ENCODE measurements at places on chromosomes 5 and 9.

DNA sequence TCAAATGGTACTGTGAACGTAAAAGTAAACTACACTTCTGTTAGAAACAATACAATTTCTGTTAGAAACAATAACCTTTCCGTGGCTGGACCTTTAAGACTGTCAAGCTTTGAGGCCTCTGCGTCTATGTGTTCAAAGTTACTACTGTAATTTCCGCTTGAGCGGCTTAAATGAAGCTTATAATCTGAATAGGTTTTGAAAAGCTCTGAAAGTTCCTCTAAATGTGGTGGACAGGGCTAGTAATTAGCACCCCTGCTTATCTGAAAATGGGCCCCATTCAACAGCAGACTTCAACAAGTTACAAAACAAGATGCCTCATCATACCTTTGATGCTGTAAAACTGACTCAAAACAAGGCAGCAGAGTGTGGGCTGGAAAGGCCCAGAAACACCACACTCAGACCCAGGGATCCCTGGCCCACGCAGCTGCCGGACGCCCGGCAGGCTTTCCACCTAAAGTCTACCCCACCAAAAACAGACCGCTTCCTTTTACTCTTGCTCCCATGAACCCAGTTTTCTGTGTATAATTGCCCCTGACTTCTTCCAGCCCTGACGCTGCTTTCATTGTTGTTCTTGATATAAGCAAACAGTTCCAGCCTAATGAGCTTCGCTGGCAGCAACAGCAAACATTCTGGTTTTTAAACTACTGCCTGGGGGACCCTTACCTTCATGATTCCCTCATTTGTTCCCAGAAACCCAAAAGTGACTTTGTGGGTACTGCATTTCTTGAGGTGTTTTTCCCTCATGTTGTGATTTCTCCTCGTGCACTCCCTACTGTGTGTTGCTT lies 66.7 kb downstream of the TLE1 start:
- no peak for DNase-seq

GRCh38 chr5:57491369-57491965 lies 8.9 kb upstream of the ACTBL2 start:
- DNase-seq = no peak

DNA sequence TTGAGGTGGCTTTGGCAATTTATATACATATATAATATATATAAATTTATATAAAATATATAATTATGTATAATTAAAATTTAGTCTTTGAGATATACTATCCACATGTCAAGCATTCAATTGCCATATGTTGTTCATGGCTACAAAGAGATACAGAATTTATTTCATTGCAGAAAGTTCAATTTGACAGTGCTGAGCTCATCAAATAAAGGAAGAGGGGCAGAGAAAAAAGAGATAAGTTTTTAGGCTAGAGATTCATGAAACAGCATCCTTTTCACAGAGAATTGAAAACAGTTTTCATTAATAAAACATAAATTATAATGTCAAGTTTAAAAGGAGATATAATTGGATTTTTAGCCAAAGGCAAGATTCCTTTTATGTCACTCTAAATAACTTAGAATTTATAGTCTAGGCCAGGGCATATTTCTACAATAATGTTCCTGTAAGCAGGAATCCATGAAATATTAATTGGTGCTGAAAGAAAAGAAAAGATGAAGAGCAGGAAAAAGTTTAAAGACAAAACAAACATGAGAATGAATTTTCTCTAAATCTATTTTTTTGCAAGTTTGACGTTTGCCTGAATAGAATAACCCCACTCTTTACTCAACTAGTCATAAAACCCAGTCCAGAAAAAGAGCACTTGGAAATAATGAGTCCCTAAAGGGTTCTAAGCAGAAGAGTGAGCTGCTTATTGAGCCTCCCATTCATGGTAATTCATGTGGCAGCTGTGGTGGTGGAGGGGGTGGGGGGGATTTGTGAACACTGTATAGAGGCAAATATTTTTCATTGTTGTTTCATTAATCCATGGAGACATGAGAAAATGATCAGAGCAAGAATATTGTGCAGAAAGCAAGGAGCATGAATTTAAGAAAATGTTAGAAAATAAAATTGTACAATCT lies 1279.5 kb downstream of the CDH12 start:
- no peak for DNase-seq

DNA sequence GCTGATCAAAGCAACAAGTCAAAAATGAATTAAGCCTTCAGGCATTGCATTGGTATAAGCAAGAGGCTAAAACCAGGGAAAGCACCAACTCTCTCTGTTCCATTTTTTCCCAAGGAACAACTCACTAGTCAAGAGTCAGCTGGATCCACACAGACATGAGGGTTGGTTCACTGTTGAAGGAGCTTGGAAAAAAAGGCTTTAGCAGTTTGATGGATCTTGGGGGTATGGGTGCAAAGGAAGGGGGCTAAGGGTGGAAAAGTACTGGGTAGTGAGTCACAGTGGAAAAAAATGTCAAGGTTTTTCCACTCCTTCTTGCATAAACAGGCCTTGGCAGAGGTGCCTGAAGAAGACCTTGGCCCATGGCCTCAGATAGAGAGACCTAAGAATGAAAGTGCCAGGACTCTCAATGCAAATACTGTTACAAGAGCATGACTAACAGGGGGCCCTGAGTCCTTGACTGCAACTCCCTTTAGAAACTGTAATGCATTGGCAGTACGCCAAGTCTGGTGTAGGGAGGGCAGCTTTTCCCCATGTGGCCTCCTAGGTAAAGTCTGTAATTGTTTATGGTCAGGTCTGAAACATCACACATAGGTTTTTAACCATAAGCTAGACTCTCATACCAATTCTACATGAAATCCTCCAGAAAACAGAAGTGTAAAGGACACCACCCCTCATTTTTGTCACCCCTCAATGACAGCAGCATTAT lies 23.7 kb downstream of the ACTL7A start:
- peak; percentile 38 for DNase-seq

- DNase-seq = no peak
Measured at GRCh38 chr9:130298662-130299279, 33.2 kb downstream of the HMCN2 start.

DNA sequence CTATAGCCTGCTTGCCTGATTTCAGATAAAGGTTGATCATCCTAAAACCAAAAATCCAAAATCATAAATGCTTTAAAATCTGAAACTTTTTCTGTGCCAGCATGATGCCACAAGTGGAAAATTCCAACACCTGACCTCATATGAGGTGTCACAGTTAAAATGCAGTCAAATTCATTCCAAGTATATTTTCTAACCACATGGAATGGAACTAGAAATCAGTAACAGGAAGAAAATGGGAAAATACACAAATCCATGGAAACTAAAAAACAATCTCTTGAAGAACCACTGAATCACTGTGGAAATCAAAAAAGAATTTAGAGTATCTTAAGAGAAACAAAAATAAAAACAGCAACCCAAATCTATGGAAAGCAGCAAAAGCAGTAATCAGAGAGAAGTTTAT lies 297.5 kb upstream of the COX7C start:
- no peak for DNase-seq

GRCh38 chr5:111427762-111428161 lies 84.6 kb downstream of the STARD4 start:
- DNase-seq = no peak

GRCh38 chr5:95995962-95996489 lies 34.4 kb upstream of the ELL2 start:
- DNase-seq = no peak

DNA sequence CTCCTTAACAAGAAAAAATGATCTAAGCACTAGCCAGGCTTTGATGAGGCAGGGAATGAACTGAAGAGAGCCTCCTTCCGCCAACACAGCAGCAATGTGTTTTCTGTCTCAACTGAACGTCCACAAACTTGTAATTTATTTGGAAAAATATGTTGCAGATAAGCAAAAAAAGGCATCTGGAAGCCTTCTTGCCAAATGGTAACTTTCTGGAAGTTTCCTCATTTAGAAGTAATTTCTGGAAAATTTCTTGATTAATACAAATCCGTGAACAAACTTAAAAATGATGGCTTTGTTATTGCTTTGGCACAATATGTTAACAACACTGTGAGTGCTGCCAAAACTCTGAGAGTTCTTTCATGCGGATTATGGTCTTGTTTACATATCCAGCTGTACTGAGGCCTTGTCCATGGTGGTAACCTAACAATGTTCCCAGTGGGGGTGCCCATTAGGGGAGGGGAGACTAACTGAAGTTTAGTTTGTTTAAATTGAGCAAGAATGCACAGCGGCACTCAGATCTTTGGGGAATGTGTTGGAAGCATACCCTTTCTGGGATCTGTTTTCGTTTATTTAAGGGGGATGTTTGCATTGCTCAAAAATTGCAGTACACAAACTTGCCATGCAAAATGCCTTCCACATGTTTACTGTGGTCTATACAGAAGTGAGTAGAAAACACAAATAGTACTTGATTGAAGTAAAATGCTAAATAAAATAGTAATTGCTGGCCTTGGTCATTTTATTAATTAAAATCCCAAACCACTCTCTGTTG lies 334.7 kb downstream of the NR2F1-AS1 start:
- no peak for DNase-seq

GRCh38 chr5:14250748-14251701 lies 107.9 kb downstream of the TRIO start:
- no peak for DNase-seq

DNA sequence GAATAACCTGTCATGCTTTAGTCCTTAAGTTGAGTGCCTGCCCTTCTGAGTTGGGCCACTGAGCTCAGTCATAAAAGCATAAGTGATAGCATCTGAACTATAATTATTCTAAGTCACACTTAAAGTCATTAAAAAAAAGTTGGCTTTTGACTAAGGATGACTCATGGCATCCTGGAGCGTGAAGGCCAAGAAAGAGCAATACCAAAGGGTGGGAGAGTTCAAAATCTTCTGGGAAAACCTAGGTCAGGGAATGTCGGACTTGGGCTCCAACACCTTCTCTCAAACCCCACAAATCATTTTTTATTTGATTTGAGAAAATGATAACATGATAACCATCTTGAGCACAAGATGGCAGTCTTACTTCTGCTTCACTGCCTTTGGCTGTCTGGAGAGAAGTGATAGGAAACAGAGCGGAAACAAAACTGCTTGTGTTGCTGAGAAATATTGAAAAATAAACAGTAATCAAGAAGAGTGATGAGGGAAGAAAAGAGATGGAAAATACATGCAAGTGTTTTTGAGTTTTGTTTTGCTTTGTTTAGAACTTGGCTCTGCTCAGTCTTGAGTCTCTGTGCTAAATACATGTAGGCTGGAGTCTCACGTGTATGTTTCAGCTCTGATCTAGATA lies 16.9 kb upstream of the NTRK2 start:
- DNase-seq = no peak

DNA sequence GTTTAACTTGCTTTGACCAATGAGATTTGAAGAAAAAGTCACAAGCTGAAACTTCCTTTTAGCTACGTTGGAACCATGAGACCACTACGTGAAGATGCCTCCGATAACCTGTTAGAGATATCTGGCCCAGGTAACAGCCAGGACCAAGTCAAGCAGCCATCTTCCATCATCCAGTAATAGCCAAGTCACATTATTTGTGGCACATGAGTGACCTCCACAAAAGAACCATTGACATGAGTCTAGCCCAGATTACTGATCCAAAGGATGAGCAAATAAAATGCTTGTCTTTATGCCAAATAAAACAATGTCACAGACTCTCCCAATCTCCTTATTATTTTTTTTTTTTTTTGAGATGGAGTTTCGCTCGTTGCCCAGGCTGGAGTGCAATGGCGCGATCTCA lies 1.6 kb downstream of the DEPDC1B start:
- no peak for DNase-seq

Measured in keratinocyte (primary cell).